ENCODE measurements at places on chromosomes 3 and 15.
A peak's percentile ranks its signal among the peaks of the same experiment; 100 is the strongest.

GRCh38 chr15:74489518-74490338 lies 28.8 kb upstream of the UBL7 start:
- peaks cover 8% of the 10 kb centered on the region for H3K36me3 ChIP-seq
- peak overlapping the region; percentile 62 for H3K4me3 ChIP-seq
- H3K27me3 ChIP-seq: no peaks in the 10 kb centered on the region
- H3K4me1 ChIP-seq: peaks cover 12% of the 10 kb centered on the region

DNA sequence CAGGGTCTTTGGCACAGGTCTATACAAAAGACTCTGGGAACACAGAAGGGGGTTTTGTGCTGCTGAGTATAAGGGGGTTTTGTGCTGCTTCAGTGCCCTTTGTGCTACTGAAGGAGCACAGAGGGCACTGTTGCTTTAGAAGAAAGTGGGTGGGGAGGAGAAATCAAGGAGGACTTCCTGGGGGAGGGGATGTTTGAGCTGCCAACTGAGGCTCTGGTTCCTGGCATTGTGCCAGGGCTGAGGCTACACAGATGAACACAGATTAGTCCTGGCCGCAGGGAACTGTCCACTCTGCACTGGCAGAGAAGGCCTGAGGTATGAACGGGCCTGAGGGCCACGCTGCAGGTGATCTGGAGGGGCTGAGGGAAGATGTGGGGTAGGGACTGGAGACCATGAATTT lies 32.2 kb upstream of the SEC13 start:
- H3K4me1 ChIP-seq: peaks cover 7% of the 10 kb centered on the region
- no peak for DNase-seq

DNA sequence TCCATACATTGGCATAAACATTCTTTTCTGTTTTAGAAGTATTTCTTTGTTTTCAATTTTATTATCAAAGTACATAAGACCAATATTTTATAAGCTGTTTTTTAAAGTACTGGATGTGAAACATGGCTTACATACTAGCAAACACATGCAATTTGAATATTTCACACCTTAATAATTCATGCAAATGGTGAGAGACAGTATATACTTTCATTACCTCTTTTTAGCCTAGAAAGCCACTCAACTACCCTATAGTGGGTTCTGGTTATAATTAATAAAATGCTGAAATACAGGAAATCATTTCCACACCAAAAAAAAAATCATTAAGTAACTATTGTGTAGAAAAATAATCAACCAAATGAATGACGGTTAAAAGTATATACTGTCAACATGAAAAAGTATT lies 38.5 kb upstream of the MELTF start:
- peaks cover 32% of the 10 kb centered on the region for H3K36me3 ChIP-seq
- peaks cover 1% of the 10 kb centered on the region for H3K4me1 ChIP-seq
- DNase-seq: no peak
- no peak overlapping the region for H3K27ac ChIP-seq
- no peaks in the 10 kb centered on the region for H3K27me3 ChIP-seq

DNA sequence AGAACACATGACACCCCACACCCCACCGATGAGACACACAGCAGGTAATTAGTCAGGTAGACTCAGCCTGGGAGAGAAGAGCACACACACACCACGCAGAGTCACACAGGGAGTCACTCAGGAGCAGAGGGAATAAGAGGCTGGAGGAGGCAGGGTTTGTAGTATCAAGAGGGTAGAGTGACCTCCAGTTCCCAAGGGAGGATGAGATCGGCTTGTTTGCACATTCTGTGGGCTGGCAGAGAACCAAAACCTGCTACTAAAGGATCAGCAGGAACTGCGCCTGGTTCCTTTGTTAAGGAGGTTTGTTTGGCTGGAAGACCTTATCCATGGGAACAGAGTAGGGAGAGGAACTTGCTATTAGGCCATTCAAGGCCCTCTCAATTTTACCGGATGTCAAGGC lies 281.4 kb upstream of the SLCO3A1 start:
- H3K27me3 ChIP-seq: peaks cover 49% of the 10 kb centered on the region
- H3K27ac ChIP-seq: no peak overlapping the region
- no peaks in the 10 kb centered on the region for H3K4me1 ChIP-seq

- no peak overlapping the region for H3K4me3 ChIP-seq
- peaks cover 62% of the 10 kb centered on the region for H3K27me3 ChIP-seq
- H3K36me3 ChIP-seq: no peaks in the 10 kb centered on the region
- no peak overlapping the region for H3K27ac ChIP-seq
- H3K4me1 ChIP-seq: no peaks in the 10 kb centered on the region
- no peak for DNase-seq
Measured at GRCh38 chr3:184696697-184697096, 15.2 kb downstream of the MAGEF1 start.

GRCh38 chr3:98109807-98110549 lies 20.5 kb upstream of the OR5H1 start:
- no peaks in the 10 kb centered on the region for H3K4me1 ChIP-seq
- no peaks in the 10 kb centered on the region for H3K36me3 ChIP-seq
- no peak for DNase-seq

DNA sequence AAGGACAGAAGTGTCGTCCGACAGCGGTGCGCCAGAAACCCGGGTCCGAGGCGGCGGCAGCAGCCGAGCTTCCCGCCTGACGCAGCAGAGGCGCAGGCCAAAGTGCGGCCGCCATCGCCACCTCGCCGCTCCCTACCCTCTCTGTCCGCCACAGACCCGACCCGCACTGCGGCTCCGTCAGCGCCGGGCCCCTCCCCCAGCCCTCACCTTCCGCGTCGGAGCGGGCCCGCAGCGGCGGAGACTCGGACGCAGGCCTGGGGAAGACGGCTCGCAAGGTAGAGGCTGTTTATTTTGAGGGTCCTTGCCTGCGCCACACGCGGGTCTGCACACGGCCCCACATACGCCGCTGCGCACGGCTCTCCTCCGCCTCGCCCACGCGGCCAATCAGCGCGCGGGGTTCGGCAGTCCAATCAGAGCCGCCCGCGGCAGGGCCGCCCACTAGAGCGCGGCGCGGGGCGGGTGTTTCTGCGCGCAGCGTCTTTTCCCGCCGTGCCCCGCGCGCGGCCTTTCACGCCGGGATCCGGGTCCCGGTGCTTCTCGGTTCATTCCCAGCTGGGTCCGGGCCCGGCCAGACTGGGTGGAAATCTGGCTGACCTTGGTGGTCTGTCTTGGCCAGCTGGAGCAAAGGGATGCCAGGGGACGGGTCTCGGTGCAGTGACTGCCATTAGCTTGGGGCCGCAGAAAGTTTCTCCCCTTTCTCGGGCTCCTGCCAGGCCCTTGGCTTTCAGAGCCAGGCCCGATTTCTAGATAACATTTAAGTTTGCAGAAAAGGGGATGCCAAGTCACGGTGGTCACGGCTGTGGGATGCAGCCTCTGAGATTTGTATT lies at the start of gene CNBP:
TSS of gene CNBP (minus strand) at position 328 of the 827 bp plus-strand sequence. CDS start 12,139 bp downstream, outside the sequence.
- peaks cover 32% of the 10 kb centered on the region for H3K4me1 ChIP-seq
- H3K36me3 ChIP-seq: peaks cover 60% of the 10 kb centered on the region
- peak; percentile 91 for DNase-seq
- H3K27ac ChIP-seq: peak within 1 kb of the TSS; percentile 97
- peak within 1 kb of the TSS; percentile 90 for H3K4me3 ChIP-seq
- H3K27me3 ChIP-seq: no peaks in the 10 kb centered on the region

DNA sequence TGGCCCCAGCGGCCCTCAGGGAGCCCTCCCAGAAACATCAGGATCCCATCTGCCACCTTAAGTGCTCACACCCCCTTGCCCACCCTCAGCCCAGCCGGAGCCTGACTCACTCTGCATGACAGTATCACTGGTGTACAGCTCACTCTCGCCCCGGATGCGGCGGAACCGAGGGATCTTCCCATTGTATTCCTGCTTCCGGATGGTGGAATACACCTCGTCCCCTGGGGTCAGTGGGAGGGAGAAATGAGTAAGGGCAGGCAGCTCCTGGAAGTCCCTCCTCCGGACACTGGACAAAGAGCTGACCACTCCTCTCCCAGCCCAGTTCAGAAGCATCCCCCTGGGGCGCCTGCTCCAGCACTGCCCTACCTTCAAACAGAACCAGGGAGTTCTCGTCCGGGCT lies 16.5 kb downstream of the SEMA7A start:
- no peaks in the 10 kb centered on the region for H3K27me3 ChIP-seq
- no peak for DNase-seq
- H3K36me3 ChIP-seq: peaks cover 9% of the 10 kb centered on the region
- peaks cover 22% of the 10 kb centered on the region for H3K4me1 ChIP-seq
- H3K27ac ChIP-seq: no peak overlapping the region
- H3K4me3 ChIP-seq: no peak overlapping the region

GRCh38 chr3:107468782-107469181 lies 54.0 kb upstream of the BBX start:
- H3K36me3 ChIP-seq: no peaks in the 10 kb centered on the region
- H3K4me1 ChIP-seq: no peaks in the 10 kb centered on the region
- peaks cover 47% of the 10 kb centered on the region for H3K27me3 ChIP-seq
- H3K4me3 ChIP-seq: no peak overlapping the region
- H3K27ac ChIP-seq: no peak overlapping the region

DNA sequence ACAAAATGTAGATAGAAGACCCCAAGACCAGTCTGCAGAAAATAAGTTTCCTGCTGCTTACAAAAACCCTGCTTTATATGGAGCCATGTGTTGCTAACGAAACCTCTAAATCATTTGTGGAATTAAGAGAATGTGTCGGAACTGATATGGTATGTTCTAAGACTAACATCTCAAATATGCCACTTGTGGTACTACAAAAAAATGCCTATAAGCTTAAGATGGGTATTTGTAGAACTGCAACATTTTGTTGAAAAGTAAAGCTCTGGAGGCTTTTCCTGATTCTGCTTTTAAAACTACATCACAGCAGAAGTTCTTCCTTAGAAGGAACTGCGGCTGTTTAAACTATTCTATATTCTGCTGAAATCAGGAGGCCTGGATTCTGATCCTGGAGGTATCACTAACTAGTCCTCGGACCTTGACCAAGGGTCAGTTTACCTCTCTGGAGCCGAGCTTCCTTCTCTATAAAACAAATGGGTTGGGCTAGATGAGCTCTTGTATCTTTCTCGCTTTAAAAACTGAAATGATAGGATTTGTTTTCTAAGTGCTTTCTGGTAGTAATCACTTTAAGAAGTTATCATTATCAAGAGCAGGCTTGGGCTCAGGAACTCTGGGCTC lies 74.9 kb downstream of the RAD18 start:
- peaks cover 5% of the 10 kb centered on the region for H3K36me3 ChIP-seq
- H3K27me3 ChIP-seq: no peaks in the 10 kb centered on the region
- DNase-seq: no peak
- H3K27ac ChIP-seq: no peak overlapping the region

DNA sequence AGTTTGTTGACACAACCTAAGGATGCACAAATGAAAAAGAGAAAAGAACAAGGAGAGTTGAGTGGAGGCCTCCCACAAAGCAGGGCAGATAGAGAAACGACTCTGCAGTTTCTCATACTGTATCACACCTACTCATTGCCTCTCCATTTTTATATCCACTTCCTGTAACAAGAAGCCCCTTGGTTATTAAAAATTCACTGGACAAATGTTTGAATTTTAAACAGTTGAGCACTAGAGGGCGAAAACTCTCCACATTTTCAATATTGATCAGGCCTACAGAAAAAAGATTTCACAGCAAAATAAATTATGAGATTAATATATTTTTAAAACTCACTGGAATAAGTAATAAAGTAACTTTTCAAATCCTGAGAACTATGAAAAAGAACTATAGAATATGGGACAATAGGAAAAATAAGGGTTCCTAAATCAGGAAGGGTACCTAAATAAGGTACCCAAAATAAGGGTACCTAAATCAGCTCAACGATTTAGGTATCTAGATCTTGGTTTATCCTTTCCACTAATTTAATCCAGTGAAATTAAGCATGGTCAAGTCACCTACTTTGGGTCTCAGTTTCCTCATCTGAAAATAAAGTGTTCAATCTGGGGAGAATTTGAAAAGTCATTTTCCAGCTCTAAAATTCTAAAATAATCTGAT lies 47.0 kb upstream of the PPIB start:
- no peak overlapping the region for H3K4me3 ChIP-seq
- peak; percentile 2 for DNase-seq
- no peaks in the 10 kb centered on the region for H3K27me3 ChIP-seq
- peaks cover 14% of the 10 kb centered on the region for H3K36me3 ChIP-seq
- no peaks in the 10 kb centered on the region for H3K4me1 ChIP-seq
- no peak overlapping the region for H3K27ac ChIP-seq

DNA sequence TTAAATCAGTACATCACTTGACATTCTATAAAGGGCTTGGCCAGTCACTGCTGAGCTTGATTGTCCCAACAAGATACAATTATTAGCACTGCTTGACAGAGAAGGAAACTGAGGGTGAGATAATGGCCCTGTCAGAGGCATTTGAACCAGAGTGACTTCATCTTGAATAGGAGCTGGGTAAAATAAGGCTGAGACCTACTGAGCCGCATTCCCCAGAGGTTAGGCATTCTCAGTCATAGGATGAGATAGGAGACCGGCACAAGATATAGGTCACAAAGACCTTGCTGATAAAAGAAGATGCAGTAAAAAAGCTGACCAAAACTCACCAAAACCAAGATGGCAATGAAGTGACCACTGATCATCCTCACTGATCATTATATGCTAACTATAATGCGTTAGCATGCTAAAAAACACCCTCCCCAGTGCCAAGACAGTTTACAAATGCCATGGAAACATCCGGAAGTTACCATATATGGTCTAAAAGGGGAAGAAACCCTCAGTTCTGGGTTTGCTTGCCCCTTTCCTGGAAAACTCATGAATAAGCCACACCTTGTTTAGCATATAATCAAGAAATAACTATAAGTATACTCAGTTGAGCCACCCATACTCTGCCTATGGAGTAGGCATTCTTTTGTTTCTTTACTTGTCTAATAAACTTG lies 239.1 kb upstream of the SETMAR start:
- no peaks in the 10 kb centered on the region for H3K27me3 ChIP-seq
- H3K27ac ChIP-seq: no peak overlapping the region
- DNase-seq: no peak
- no peak overlapping the region for H3K4me3 ChIP-seq
- peaks cover 3% of the 10 kb centered on the region for H3K36me3 ChIP-seq

DNA sequence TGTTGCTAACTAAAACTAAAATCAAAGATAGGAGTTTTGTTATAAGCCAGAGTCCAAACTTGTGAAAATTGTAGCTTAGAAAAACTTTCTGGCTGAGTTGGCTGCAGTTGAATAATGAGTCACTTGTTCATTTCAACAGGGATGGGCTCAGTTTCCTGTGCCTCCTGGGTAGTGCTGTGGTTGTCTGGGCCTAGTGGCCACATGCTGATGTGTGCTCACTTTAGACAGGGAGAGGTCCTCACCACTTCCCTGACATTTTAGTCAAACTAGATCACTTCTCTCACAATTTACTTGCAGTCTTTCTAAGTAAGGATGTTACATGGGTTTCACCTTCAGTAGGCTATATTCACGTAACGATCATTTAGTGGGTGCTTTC lies 6.3 kb upstream of the UBE2Q2 start:
- no peak overlapping the region for H3K4me3 ChIP-seq
- H3K27me3 ChIP-seq: no peaks in the 10 kb centered on the region
- no peaks in the 10 kb centered on the region for H3K36me3 ChIP-seq
- peak; percentile 35 for DNase-seq
- no peak overlapping the region for H3K27ac ChIP-seq

DNA sequence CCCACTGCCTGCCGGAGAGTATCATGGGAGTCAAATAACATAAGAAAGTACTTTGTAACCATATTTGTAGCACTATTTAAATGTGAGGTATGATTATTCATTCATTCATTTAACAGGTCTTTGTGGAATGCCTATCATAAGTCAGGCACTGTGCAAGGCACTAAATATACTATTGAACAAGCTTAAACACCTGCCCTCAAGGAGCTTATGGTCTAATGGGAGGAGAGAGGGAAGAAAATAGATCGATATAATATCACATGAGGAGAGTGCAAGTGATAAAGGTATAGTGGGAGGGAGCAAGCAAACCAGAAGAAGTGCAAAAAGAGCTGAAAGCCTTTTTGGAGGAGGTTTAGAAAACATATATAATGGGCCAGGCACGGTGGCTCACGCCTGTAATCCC lies 3.3 kb upstream of the HERC1 start:
- H3K27ac ChIP-seq: no peak overlapping the region
- no peaks in the 10 kb centered on the region for H3K27me3 ChIP-seq
- peaks cover 25% of the 10 kb centered on the region for H3K36me3 ChIP-seq
- no peak for DNase-seq

Measured in effector memory CD8-positive, alpha-beta T cell (primary cell).